ENCODE measurements at places on chromosomes 1 and 21.

GRCh38 chr21:17146426-17146825 lies 366.4 kb upstream of the CXADR start:
- no peak for DNase-seq

- no peak for DNase-seq
Measured at GRCh38 chr1:34409689-34410229, 233.1 kb downstream of the C1orf94 start.

DNA sequence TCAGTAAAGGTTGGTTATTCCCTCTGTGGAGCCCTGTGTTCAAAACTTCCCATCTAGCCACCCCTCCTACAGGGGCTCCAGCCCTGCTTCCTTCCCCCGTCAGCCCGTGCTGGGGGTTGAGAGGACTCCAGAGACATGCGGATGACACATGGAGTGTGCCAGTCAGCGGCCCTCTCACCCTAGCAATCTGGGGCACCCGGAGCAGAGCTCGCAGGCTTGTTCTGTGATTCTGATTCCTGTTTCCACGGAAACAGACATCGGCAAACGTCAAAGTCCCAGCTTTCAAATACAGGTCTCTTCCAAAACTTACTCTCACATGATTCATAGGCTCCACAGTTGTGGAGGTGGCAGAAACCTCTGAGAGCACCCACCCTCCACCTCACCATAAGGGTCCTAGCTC lies 9.8 kb upstream of the SSBP3 start:
- no peak for DNase-seq

GRCh38 chr1:31041529-31041928 lies 24.0 kb downstream of the PUM1 start:
- DNase-seq = no peak

- no peak for DNase-seq
Measured at GRCh38 chr1:117347907-117348306, 19.3 kb upstream of the MAN1A2 start.

DNA sequence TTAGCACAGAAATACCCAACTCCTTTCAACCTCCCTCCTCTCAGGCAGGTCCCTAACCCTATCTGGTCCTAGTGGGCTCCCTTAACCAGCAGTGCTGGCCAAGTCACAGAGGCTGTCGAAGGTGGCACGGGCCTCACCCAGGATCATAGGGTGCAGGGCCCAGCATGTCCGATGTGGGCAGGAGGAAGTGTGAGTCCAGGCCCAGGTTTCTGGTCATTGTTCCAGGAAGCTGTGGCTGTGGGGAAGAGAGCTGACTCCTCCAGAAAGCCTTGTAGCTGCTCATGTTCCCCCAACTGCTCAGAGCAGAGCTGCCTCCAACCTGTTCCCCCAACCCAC lies 2.4 kb downstream of the CCDC17 start:
- no peak for DNase-seq

DNA sequence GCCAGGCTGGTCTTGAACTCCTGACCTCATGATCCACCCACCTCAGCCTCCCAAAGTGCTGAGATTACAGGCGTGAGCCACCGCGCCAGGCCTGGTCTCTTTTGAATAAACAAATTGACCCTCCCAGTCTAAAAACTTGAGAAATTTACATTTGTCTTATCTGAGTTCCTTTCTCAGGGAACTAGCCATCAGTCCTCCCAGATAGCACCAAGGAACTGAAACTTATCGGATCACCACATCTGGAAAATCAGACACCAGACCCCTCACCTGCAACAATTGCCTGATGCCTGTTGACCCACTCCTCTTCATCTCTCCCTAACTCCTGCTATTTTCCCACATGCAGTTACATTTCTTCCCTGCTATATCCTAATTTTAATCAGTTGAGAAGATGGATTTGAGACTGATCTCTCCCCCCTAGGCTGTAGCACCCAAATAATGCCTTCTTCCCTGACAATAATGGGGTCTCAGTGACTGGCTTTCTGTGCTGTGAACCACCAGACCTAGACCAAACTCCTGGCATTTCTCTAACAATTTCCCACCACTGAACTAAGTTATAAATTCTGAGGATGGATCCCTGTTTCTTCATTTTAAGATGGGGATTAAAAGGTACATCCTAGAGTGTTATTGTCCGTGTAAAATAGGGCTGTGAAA lies 951 bp upstream of the CBR1 start:
- no peak for DNase-seq

GRCh38 chr1:226738995-226739695 lies at the start of gene ITPKB:
Gene ITPKB, minus strand, starts transcription at chr1:226739282. Its CDS starts 1,824 bp downstream, at chr1:226737458.
- DNase-seq = no peak

Measured in BJ (cell line).